Bronchial smooth muscle cell (primary cell): ENCODE measurements at places on chromosomes 3 and 15. TPM values are rescaled to one million over a fixed set of nuclear protein-coding genes. Genes with fewer than 3 reads are reported as not detected.

SI gene
- not detected in 2 replicates for total RNA-seq

SLC24A5 gene
- not detected in 2 replicates for total RNA-seq

PLSCR5 gene
- total RNA-seq = not detected in 2 replicates

SLCO2A1 gene
- total RNA-seq = under 0.01 TPM in 1 of 2 replicates, not detected in the other

CAV3 gene
- not detected in 2 replicates for total RNA-seq

ACKR4 gene
- 4.3 and 4.7 TPM in 2 replicates for total RNA-seq

STARD5 gene
- total RNA-seq = 8.3 and 11.0 TPM in 2 replicates

SH2D7 gene
- total RNA-seq = not detected in 2 replicates

C3orf22 gene
- total RNA-seq = not detected in 2 replicates

HYAL1 gene
- 1.2 and 2.7 TPM in 2 replicates for total RNA-seq

PTPRG gene
- 28.7 and 32.6 TPM in 2 replicates for total RNA-seq

ATP6V1A gene
- 61.8 and 79.1 TPM in 2 replicates for total RNA-seq

MDFIC2 gene
- total RNA-seq = not detected in 2 replicates

CDV3 gene
- 76.8 and 104 TPM in 2 replicates for total RNA-seq

IMPG2 gene
- 0.32 and 0.86 TPM in 2 replicates for total RNA-seq

CYP11A1 gene
- 0.69 and 0.79 TPM in 2 replicates for total RNA-seq

MAPK6 gene
- 38.0 and 38.1 TPM in 2 replicates for total RNA-seq

EHHADH gene
- total RNA-seq = 2.1 and 4.1 TPM in 2 replicates

XCR1 gene
- total RNA-seq = under 0.01 TPM in 1 of 2 replicates, not detected in the other

CPLX3 gene
- under 0.01 TPM in 1 of 2 replicates, not detected in the other for total RNA-seq

GPR160 gene
- total RNA-seq = under 0.01 TPM in 1 of 2 replicates, not detected in the other

TNFSF10 gene
- 9.2 and 9.6 TPM in 2 replicates for total RNA-seq

ITIH1 gene
- total RNA-seq = not detected in 2 replicates

TUSC7 gene
- total RNA-seq = under 0.01 TPM in 1 of 2 replicates, not detected in the other

CD200R1 gene
- 0.09 and 0.16 TPM in 2 replicates for total RNA-seq

OXTR gene
- 0.09 and 0.32 TPM in 2 replicates for total RNA-seq

GOLGA8G gene
- not detected in 2 replicates for total RNA-seq

SATB1 gene
- 12.1 and 15.2 TPM in 2 replicates for total RNA-seq

TMEM108 gene
- not detected in 2 replicates for total RNA-seq

MASP1 gene
- total RNA-seq = 10.1 and 15.3 TPM in 2 replicates

UACA gene
- total RNA-seq = 138 and 157 TPM in 2 replicates
